Forelimb muscle (tissue), 1 donor: ENCODE measurements at places on chromosomes 12 and 14.

GRCh38 chr14:99132821-99133635, 139.0 kb downstream of the BCL11B start:
- DNase-seq = no peak

- no peak for DNase-seq
These were observed 47.1 kb downstream of the KIF21A start for GRCh38 chr12:39395866-39396265.

- no peak for DNase-seq
These were observed 50.6 kb downstream of the PPP2R5C start for GRCh38 chr14:101812071-101812470.

GRCh38 chr12:63897931-63898330, 53.4 kb downstream of the SRGAP1 start:
- DNase-seq = no peak

GRCh38 chr12:807041-807735, 54.8 kb downstream of the WNK1 start:
- DNase-seq = no peak

DNA sequence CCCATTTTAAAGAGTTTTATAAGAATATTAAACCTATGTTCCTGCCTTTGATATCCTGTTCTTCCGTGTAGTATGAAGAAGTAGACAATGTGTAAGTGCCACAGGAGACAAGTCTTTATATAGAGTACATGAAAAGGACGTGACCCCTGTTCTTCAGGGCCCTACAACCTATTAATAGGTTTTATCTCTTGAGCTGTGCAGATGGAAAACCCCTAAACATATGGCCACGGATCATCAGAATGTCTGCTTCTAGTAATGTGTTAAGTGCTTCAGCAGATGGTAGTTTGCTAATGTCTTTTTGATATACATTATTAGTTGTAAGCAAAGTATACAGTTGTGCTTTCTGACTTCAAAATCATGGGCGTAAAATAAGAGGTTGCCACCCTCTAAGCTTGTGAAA, 228.5 kb downstream of the PTPRO start:
- no peak for DNase-seq

- peak; percentile 60 for DNase-seq
These were observed 257.0 kb upstream of the MGAT4C start for GRCh38 chr12:86513226-86513625.

GRCh38 chr12:60173224-60174170, 577.7 kb downstream of the SLC16A7 start:
- no peak for DNase-seq

DNA sequence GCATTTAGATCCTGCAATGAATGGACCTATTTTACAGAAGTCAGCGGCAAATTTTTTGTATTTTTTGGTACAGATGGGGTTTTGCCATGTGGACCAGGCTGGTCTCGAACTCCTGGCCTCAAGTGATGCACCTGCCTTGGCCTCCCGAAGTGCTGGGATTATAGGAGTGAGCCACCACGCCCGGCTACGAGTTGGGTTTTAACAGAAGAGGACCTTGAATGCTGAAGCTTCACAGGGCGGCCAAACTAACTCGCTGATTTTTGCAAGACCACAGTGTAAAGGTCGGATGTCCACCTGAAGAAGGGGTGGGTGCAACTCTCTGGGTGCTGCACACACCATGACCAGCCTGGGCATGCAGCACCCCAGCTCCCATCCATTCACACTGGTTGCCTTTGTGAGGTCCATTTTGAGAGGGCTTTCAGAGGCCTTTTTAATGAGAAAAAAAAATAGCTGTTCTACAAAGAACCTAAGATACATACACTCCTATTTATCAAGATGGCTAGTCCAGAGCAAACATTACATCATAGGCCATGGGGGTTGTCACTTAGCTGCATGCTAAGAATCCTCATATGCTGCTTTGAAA, 21.6 kb upstream of the CDK2AP1 start:
- no peak for DNase-seq

DNA sequence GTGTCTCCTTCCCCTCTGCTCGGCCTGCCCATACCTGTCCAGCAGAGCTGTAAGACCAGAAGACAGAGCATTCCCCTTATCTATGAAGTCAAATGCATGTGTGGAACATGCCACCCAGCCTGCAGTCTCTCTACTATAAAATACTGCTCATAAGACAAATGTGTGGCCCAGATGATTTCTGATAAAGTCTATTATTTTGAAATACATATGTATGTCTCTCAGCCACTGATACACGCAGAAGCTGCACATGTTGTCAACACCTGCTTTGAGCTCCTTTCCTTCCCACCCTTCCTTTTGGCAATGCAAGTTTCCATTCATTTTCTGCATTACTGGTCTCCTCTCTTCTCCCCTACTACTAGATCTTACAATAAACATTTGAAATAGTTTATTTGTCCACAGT, 38.8 kb downstream of the NTF3 start:
- no peak for DNase-seq

- no peak for DNase-seq
These were observed 164.3 kb upstream of the TMPO start for GRCh38 chr12:98351089-98351488.

DNA sequence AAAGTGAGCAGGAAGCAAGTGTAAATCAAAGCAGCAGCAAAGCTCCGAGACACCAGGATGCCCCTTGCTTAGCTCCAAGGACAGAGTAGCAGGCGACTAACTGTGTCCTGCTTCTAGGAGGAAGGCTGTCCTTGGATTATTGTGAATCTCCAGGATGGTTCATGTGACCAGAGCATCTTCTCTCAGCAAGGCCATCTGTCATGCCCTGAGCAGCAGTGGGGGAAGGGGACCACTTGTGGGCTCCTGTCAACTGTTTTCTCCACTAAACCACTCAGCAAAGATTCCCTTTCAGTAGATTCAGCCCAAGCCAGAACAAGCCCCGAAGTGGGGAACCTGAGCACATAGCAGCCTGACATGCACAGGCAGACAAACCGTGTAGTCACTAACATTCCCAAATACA, 19.4 kb downstream of the MAP3K9 start:
- DNase-seq = no peak

- DNase-seq = no peak
These were observed 55.9 kb upstream of the SRSF5 start for GRCh38 chr14:69711065-69711464.

- no peak for DNase-seq
These were observed 135.8 kb downstream of the INSM2 start for GRCh38 chr14:35669782-35670181.

DNA sequence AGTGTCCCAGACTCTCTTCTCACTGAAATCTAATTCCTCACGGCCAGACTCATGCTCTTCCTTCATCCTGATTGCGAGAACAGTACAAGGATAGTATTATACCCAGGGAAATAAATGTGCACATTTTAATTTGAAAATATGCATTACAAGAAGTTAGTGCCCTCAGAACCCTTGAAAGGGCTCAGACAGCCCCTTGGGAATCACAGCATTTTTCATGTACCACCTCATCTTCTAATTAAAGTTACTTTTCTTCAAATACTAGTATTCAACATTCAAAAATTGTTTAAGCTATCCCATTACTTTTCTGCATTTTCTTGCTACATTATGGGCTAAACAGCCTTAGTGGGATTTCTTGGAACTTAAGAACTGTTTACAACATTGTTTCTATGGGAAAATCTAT, 1.7 kb upstream of the APPL2 start:
- DNase-seq = no peak

DNA sequence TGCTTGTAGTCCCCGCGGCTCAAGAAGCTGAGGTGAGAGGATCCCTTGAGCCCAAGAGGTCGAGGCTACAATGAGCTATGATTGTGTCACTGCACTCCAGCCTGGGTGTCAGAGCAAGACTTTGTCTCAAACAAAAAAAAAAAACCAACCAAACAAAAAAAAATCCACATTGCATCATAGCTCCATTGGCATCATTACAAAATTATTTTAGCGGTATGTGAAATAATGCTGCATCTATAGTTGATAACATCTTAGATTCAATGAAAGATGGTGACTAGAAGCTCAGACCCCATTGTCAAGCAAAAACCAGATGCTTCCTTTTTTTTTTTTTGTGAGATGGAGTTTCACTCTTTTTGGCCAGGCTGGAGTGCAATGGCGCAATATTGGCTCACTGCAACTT, 14.8 kb upstream of the PTHLH start:
- DNase-seq = no peak

DNA sequence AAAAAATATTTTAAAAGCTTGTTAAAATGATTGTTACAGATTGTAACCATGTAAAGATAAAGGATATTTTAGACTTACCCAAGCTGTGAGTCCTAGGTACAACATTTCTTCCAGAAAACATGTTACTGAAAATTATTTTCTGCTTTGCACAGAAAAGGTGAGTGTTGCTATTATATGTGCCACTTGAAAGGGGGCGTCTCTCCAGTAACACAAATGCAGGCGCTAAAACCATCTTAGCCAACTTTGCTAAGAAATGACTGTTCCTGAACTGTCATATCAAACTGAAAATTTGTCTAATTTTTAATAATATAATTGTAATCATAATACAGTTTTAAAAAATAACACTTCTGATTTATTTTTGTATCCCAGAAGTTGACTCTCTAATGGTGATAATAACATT, 75.6 kb upstream of the KRAS start:
- DNase-seq = no peak

GRCh38 chr14:105196265-105196960, 15.3 kb upstream of the NUDT14 start:
- DNase-seq = no peak

DNA sequence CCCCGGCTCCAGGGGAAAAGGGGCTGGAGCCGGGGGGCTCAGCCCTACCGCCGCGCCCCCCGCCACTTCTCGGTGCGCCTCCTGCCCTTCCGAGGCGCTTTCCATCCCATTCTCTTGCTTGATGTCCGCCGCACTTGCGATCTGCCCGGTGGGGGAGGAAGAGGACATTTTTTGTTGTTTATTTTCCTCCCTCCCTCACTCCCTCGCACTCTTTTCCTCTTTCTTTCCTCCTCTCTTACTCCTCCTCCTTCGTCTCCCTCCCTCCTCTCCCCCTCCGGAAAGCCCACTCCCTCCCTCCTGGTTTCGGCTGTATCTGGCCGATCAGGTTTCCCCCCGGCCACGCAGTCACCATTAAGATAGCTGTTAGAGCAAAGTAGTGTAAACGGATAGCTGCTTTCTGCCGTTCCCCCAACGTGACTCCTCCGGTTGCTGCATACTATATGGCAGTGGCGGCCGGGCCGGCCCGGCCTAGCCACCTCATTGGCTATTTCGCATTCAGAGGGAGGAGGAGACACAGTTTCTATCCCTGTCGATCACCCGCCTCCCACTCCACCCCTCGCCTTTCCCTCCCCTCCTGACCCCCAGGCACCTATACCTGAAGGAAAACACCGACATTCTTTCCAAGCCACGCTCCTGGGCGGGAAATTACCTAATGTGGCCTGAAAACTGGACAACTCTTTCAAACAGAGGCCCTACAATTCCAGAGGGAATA, at the start of gene SIX4:
Gene SIX4, minus strand, starts transcription at position 445 of the 712 bp plus-strand sequence. Its CDS starts 277 bp downstream, at position 168.
- DNase-seq = peak; percentile 52

DNA sequence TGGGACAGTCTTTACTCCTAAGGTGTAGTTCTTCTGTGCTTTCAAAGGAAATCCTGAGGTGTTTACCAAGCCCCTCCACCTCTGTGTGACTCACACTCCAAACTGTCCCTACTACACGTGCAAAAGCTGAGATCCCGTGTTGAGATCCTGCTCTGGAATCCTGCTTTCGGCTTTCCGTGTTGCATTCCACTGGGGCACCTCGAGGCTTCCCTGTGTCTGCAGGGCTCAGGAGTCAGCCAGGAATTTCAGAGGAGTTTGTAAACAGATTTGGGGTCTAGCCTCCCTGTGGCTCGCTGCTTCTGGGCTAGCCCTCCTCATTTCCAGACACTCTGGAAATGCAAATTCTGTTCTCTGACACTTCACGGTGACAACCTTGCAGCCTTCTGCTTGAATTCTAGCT, 48.4 kb downstream of the CACNA2D4 start:
- DNase-seq = no peak

DNA sequence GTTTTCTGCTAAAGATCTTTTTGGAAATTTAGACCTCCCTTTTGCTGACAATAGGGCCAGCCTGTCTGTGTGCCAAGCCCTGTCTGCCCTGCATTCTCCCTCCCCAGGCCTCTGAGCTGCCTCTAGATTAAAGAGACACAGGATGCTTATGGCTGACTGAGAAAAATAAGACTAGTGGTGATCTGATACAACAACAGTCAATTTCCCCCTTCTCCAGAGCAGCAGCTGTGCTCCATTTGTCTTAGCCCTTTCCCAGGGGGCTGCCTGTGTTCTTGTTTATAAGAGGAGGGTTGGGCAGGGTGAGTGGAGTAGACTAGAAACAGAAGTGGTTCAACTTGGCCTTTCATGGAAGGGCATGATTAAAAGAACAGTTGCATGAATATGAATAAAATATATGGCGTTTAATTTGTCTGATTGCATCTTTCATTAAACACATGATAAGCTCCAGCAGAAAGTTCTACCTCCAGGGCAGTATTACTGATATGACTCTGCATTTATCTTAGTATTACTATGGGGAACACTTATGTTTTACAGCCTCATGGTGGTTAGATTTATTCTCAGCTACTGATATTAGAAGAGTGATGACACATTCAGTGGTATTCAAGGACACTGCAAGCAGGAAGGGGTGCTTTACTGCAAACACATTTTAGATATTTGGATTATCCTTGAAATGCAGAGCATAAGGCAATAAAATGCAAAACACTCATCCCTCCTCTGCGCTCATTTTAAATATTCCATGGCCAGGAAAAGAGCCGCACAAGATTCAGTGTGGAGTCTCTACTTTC, 150.2 kb upstream of the CLEC14A start:
- peak; percentile 14 for DNase-seq

DNA sequence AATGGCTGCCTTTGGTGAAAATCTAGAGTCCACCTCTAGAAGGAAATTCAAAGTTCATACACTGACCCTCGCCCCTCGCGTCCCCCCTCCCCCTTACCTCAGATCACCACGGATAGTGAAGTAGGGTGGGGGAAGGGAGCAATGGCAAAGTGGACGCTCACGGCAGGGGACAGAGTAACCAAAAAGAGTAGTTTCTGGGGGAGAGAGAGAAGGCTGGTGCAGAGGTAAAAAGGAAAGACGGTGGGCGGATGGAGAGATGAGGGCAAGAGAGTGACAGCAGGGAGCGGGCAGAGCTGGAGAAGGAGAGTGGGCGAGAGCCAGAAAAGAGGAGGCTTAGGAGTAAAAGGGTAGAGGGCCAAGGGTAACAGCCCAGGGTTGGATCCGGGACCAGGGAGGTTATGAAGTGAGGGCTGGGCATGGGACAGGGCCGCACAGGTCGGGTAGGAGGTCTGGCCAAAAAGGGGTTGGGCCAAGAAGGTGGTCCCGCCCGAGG, 423 bp downstream of the ALDH6A1 start:
- no peak for DNase-seq

- DNase-seq = no peak
These were observed 45.4 kb downstream of the RPH3A start for GRCh38 chr12:112836736-112837628.

- no peak for DNase-seq
These were observed 2.0 kb upstream of the CCDC63 start for GRCh38 chr12:110844551-110845338.

DNA sequence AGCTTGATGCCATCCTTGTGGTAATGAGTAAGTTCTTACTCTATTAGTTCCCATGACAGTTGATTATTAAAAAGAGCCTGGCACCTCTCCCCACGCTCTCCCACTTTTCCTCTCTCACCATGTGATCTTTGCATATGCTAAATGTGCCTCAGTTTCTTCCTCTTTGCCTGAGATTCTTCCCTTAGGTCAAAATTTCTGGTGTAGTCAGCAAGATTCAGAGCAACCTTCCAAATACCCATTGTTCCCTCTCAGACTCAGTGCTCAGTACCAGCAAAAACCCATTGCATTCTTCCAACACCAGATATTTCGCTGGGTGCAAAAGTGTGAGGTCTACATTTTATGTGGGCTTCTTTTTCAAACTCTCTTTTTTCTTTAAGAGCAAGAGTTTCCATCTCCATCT, 10.8 kb upstream of the USP15 start:
- DNase-seq = no peak

GRCh38 chr12:12358528-12358927, 1.6 kb downstream of the BORCS5 start:
- no peak for DNase-seq
